ENCODE measurements at places on chromosomes 7 and 10.

- DNase-seq, result peak; percentile 49
Observed at GRCh38 chr10:97333351-97333600, 1.3 kb downstream of the FRAT2 start.

GRCh38 chr10:93123766-93124165 is 50.1 kb downstream of the CYP26A1 start:
- DNase-seq, result no peak

GRCh38 chr10:43199684-43200537 is 61.7 kb downstream of the CSGALNACT2 start:
- no peak for DNase-seq

DNA sequence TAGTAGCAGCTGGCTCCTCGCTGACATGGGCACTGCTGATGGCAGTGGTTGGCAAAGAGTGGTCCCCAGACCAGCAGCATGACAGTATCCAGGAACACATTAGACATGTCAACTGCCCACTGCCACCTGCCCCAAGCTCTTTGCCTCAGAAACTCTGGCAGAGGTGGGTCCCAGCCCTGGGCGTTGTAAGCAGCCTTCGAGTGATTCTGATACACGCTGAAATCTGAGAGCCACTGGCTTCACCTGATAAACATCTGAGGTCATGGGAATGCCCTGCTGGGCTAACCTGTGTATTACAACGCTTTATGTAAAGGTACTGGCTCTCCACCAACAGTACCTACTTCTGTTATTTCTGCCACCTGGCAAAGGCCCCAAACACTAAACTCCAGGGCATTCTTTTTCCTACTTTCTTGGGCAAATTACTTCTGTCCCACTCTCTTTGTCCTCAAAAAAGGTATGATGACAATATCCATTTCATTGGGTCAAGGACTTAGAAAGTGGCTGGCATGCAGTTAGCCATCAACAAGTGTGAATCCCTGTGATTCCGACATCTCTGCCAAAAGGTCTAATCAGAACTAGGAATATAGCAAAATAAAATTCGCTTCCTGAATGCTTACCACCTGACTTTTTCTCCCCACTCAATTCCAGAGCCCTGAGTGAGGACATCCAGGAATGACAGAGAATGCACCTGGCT is 9.2 kb downstream of the SGMS1 start:
- DNase-seq, result no peak

DNA sequence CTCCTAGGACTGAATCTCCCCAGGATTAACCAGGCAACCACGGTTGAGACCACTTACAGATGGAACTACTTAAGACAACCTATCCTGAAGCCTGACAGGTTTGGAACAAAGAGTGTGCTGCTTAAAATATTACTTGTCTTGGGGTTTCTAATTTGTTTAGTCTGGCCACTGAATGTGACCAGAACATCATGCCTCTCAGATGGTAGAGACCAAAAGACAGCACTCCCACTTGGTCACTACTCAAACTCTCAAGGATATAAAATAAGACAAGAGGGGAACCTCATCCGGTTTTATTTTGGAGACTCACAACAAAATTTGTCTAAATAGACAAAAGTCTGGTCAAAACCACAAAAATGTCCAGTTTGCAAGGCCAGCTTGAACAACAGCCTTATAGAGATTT is 15.3 kb downstream of the MRPL32 start:
- DNase-seq, result no peak

DNA sequence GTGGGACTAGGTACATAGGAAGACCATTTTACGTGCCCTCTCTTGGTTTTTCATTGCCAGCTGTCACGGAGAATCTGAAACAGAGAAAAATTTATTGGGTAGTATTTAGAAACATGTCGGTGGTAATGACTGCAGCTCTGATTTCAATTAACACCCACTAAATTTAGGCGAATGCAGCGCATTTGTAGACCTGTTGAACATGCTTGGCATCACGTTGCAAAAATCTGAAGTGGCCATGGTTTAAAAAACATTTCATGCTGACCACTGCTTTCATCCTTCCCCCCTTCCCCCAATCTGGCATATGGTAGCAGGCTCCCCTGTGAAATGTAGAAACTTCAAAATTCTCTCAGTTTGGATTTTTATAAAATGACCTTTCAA is 34.0 kb downstream of the LRMDA start:
- no peak for DNase-seq

DNA sequence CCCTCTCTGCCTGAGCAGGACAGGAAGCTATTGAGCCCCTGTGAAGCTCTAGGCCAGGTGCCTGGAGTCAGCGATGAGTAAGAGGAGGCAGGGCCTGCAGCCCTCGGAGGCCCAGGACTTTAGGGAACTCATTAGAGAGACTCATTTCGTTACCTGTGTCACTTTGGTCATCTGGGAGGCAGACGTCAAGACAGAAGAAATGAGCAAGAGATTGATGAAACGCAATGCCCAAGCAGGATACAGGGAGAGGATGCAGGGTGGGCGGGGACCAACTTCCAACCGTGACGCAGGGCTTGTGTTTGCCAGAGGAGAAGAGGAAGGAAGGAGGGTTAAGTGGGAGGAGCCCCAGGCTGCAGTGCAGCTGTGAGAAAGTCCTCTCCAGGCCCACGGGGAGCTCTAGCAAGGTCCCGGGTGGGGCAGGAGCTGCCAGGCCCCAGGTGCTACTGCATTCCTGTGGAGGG is 26.4 kb upstream of the GNA12 start:
- no peak for DNase-seq
